ENCODE measurements at places on chromosomes 16 and 17. TPM values are rescaled to one million over a fixed set of nuclear protein-coding genes. Genes with fewer than 3 reads are reported as not detected.

- DNase-seq: no peak
Measured at GRCh38 chr16:21078563-21078962, 72.1 kb downstream of the DNAH3 start.

- no peak for DNase-seq
Measured at GRCh38 chr17:3738562-3739295, 15.0 kb downstream of the HASPIN start.

GRCh38 chr16:77531752-77532151 is 96.9 kb upstream of the ADAMTS18 start:
- DNase-seq: peak; percentile 19

DNA sequence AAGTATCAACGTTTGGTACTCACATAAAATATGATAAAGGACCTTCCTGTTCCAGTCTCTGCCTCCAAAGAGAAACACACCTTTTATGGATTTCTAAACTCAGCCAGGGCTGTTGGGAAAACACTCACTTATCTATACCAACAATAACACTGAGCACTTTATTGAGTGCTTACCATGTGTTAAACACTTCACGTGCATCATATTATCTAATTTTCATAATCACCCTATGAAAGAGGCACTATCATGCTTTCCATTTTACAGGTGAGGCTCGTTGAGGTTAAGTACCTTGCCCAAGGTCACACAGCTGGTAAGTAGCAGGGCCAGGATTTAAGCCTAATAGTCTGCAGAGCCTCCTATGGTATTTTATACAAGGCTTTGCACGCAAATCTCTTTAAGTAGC is 251.5 kb upstream of the SOX9 start:
- no peak for DNase-seq

GRCh38 chr17:16987830-16988601 is 16.1 kb upstream of the TNFRSF13B start:
- DNase-seq: peak; percentile 41

DNA sequence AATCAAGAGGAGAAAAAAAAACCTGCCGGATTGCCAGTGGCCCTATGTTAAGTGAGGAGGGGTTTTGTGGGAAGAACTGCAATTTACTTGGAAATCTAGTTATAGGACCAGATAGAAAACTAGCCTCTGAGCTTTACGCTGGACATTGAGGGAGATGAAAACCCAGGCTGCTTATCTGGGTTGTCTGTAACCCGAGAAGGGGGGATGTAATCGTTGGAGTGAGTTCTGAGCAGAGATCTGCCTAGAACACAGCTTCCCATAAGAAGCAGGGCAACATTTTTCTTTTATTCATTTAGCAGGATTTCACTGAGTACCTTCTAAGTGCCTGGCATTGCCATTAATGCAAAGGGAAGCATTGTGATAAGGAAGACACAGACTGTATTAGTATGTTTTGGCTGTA is 70.6 kb downstream of the KATNIP start:
- no peak for DNase-seq

GRCh38 chr17:55845385-55845784 is 94.5 kb downstream of the PCTP start:
- no peak for DNase-seq

Gene SLC13A5
- polyA plus RNA-seq: not detected

Gene TRPV3
- 0.54 TPM for polyA plus RNA-seq

Gene OR3A1
- polyA plus RNA-seq: not detected

Gene DOC2B
- polyA plus RNA-seq: not detected

Gene HBM
- polyA plus RNA-seq: not detected

Gene HP
- polyA plus RNA-seq: not detected

Gene SLC2A4
- 0.15 TPM for polyA plus RNA-seq

Gene TRAF4
- 55.6 TPM for polyA plus RNA-seq

Gene FOXL1
- 4.9 TPM for polyA plus RNA-seq

Gene CNP
- 66.2 TPM for polyA plus RNA-seq

Gene CCL2
- 303 TPM for polyA plus RNA-seq

Gene NPIPB9
- 0.20 TPM for polyA plus RNA-seq

Gene C16orf87
- 2.1 TPM for polyA plus RNA-seq
